ENCODE measurements at places on chromosomes 7 and 10. TPM values are rescaled to one million over a fixed set of nuclear protein-coding genes. Genes with fewer than 3 reads are reported as not detected.

- DNase-seq, result no peak
Measured at GRCh38 chr7:48139459-48139858, 31.8 kb upstream of the ABCA13 start.

GRCh38 chr7:131786204-131786603 lies 229.8 kb upstream of the PODXL start:
- no peak for DNase-seq

GRCh38 chr7:116231949-116232348 lies 21.6 kb downstream of the TES start:
- no peak for DNase-seq

GRCh38 chr10:2989292-2989947 lies 77.9 kb upstream of the PFKP start:
- no peak for DNase-seq

DNA sequence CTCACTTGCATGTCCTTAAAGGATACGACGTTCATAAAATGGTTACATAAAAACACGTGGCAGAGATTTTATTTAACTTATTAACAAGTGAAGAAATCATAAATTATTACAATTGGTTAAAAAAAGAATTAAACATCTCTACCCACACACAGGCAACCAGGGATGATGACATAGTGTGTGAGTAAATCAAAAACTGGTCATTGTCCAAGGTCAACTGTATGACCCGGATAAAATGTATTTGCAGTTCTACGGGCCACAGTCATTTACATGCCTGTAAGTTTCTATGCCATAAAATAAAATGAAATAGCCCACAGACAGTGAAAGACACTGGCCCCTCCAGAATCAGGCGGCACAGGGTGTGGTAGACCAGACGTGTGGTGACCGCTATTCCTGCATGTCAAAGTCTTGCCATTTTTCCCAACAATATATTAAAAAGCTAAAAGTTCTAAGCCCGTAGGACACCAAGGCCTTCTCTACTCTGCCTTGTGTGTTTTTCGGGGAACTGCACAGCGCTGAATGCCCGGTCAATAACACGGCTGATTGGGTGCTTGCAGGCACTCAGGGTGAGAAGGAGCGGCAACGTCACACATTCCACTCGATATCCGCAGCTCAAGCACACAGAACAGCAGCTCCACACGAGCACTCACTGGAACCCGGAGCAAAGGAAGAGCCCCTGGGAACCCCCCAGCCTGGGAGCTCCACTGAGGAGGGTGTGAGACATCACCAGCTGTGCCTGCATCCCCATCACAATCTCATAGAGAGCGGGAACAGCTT lies 143.3 kb upstream of the PPP2R2D start:
- DNase-seq, result no peak

- DNase-seq, result no peak
Measured at GRCh38 chr10:35561715-35562114, 43.4 kb upstream of the GJD4 start.

GRCh38 chr10:97407211-97407951 lies 6.2 kb upstream of the RRP12 start:
- peak; percentile 58 for DNase-seq

DNA sequence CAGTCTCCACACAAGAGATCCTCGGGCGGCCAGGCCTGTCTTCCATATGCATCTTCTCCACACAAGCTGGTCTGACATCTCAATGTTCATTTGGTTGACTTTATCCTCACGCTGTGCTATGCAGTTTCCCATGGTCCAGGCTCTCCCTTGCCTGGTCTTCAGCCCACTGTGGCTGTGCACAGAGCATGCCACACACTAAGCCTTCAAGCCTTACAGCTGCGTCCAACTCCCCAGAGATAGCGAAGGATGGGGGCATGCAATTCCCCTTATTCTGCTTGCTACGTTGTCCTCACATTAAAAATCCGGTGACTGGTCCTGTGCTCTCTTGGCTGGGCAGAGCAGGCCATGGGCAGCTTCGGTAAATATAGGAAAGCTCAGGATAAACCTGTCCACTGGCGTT lies 188.7 kb upstream of the TCERG1L start:
- DNase-seq, result no peak

DNA sequence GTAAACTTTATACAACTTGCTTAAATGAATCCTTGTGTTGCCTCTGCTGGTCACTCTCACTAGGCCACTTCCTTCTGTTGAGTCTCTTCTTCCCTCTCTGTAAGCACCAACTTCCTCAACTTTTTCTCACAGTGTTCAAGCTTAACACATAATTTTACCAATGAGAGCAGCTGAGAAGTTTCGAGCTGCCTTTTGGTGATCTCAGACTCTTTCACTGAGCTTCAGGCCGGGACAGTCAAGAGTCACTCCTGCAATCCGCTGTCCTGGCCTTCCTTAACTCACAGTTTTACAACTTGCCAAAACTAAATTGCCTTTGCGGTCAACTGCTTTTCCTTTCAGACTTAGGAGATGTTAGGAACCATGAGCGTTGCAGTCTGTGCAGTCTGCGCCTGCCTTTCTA lies 47.4 kb downstream of the PRPF18 start:
- no peak for DNase-seq

GRCh38 chr10:77833225-77833624 lies 93.3 kb downstream of the DLG5 start:
- DNase-seq, result no peak

GRCh38 chr10:30034433-30035137 lies 24.8 kb downstream of the JCAD start:
- DNase-seq, result no peak

GRCh38 chr7:36474283-36475010 lies 84.8 kb downstream of the ANLN start:
- DNase-seq, result no peak

DNA sequence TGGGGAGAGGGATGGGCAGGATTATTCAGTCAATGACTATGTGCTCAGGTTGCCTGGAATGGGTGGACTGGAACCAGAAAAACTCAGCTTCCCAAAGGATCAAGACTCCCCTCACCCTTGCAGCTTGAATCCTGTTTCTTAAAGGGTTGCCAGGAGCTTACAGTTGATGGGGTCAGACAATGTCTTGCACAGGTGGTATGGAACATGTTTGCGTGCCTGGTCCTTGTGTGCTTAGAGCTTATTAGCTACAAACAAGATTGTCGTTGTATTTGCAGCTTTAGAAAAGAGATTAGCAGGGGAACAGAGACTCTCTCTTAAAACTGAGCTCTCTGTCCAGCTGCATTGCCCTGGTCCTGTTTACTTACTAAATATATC lies 56.9 kb downstream of the PRR15 start:
- DNase-seq, result no peak

GRCh38 chr7:119959811-119960210 lies 313.2 kb upstream of the KCND2 start:
- no peak for DNase-seq

GRCh38 chr7:120949393-120949911 lies 1.1 kb upstream of the ING3 start:
- no peak for DNase-seq

- DNase-seq, result no peak
Measured at GRCh38 chr7:83096065-83096580, 66.6 kb downstream of the PCLO start.

DNA sequence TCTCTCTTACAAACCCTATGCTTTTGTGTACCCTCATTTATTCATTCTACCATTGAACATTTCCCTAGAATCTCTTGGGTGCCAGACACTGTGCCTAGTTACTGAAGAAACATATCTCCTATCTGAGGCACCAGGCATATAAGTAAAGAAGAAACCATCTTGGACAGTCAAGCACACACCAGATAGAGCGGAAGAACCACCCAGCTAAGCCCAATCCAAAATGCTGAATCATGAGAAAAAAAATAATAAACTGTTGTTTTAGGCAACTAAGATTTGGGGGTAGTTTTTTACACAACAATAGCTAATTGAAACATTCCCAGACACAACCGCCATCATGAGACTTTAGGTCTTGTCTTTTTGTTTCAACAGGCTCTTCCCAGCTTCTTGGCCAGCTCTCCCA lies 102.3 kb upstream of the TCF7L2 start:
- DNase-seq, result no peak

DNA sequence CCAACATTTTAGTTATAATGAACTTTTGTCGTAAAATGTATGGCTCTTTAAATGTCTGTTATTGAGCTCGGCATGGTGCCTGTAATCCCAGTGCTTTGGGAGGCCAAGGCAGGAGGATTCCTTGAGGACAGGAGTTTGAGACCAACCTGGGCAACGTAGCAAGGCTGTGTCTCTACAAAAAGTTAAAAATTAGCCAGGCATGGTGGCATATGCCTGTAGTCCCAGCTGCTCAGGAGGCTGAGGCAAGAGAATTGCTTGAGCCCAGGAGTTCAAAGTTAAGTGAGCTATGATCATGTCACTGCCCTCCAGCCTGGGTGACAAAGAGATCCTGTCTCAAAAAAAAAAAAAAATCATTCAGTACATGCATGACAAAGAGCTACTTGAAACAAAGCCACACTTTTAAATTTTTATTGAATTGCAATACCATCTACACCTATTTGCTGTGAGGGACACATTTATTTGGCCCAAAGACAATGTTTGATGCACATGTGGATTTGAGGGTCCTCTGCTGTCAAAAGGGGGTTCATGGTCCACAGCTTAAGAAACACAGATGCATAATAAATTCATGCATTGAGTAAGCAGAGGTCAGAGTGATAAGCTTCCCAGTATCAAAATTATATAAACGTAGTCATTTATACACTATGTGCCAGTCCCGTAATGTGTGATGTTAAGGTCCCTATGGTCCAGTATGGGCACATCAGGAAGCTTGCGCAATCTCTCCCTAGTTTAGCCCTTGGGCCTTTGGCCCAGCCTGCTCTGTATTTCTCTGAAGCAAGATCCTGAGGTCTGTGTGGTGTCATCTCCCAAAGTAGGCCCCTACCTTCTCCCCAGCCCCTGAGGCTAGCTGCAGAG lies 4.4 kb upstream of the MALSU1 start:
- no peak for DNase-seq

GRCh38 chr10:120431251-120431651 lies 25.8 kb upstream of the PLPP4 start:
- DNase-seq, result no peak

DNA sequence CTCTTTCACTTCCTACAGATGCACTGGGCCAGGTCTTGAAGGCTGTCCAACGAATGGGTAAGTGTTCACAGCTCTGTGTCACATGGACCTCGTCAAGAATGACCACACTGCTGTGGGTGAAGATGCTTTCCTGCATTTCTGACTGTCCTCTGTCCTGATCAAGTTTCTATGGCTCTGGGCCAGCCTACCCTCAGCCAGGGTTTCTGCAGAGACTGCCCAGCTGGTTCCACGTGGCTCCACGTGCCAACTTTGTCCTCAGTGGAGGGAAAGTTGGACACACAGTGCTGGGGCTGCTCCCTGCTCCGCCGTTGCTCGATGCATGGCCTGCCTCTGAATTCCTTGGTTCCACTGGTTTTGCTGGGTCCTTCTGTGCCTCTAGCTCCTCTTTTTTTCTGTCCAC lies 152.3 kb downstream of the EGFR start:
- DNase-seq, result no peak

DNA sequence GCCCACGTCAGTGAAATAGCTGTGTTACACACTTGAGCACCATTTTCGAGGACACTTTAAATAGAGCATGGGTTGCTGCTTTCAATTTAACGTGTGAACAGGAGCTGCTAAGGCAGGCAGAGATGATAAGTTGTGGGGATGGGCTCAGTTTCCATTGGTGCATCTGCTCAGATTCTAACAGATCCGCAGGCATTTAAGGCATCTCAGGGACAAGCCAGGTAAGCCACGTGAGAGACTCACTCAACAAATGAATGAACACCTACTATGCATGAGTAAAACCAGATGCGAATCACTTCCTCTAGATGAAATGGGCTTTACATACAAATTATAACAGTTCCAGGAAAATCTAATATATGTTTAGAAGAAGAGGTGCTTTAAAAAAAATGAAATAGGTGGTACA lies 34.6 kb downstream of the PLXNA4 start:
- DNase-seq, result no peak

- DNase-seq, result no peak
Measured at GRCh38 chr7:120505770-120506169, 232.8 kb downstream of the KCND2 start.

DNA sequence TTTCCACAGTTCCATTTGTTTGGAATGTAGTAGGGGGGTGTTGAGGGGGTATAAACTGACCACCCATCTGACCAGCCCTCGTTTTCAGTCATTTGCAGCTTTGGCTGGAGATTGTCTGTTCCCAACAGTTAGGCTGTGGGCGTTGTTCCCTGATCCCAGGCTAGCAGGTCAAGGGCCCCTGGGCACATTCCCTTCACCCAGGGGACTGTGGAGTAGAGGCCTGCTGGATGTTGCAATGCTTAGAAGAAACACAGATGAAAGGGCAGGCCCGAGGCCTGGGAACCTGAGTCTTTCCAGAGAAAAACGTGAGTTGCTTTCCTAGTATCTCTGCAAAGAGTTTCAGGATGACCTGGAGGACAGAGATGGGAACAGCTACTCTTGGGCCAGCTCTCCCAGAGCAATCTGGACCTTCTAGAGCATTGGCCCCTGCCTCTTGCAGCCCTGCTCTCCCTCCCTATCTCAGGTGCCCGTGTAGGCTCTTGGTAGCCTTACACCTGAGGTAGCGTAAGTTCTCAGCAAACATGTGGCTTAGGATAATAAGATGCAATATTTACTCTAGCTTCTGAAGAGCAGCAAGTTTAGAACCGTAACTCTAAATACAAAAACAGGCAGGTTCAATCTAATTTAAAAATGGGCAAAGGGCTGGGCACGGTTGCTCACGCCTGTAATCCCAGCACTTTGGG lies 99.4 kb upstream of the EFCAB10 start:
- DNase-seq, result no peak

GRCh38 chr7:77326131-77326530 lies 90.0 kb downstream of the GSAP start:
- DNase-seq, result no peak

- no peak for DNase-seq
Measured at GRCh38 chr7:66921396-66921917, 432 bp downstream of the TMEM248 start.

CCDC172 gene
- total RNA-seq, result not detected

PPP1R3C gene
- total RNA-seq, result not detected

ADARB2 gene
- total RNA-seq, result 2.9 TPM

HOXA2 gene
- total RNA-seq, result not detected

CLRN3 gene
- not detected for total RNA-seq

ADCY1 gene
- total RNA-seq, result not detected

STX1A gene
- total RNA-seq, result 27.3 TPM

NEBL gene
- total RNA-seq, result 1.9 TPM

SPDYE9 gene
- total RNA-seq, result not detected

HNRNPA2B1 gene
- 465 TPM for total RNA-seq

WNT8B gene
- not detected for total RNA-seq

BTBD16 gene
- not detected for total RNA-seq

TMEM178B gene
- 0.10 TPM for total RNA-seq

EIF5AL1 gene
- not detected for total RNA-seq

COX19 gene
- 36.8 TPM for total RNA-seq

OR2A12 gene
- not detected for total RNA-seq

CACNB2 gene
- total RNA-seq, result 0.39 TPM

HOGA1 gene
- not detected for total RNA-seq

C10orf105 gene
- total RNA-seq, result 0.52 TPM

SOSTDC1 gene
- total RNA-seq, result not detected
